Fibroblast of skin of left quadriceps (primary cell): ENCODE measurements at places on chromosomes 12 and 14.

GRCh38 chr14:22521449-22522239, 67.4 kb downstream of the DAD1 start:
- DNase-seq: no peak

DNA sequence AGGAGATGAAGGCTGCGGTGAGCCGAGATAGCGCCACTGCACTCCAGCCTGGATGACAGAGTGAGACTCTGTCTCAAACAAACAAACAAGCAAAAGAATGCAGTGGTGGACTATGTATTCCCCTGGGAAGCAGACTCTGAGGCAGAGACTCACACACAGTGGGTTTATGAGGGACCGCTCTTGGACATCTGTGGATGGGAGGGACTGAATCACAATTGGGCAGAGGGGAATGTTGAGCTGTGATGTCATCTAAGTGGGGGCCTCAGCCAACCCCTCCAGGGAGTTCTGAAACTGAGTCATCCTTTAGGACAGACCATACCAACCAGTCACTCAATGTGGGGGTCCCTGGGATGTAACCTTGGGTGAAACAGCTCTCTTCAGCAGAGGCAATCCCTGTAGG, 151.0 kb downstream of the SUDS3 start:
- no peak for DNase-seq

DNA sequence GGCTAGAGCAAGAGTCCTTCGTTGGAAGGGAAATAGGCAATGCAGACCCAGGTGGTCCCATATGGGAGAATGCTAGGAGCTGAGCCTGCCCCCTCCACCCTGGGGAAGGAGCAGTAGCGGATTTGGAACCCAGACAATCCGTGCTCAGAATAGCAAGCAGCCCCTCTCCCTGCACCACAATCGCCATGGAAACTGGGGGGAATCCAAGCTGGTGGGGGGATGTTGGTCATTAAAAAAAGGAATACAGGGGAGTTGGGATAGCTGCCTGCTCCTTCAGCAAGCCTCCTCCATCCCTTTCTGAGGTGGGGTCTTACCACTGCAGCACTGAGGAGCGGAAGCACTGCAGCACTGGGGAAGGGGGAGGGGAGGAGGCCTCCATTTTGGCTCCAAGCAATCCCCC, 2.9 kb downstream of the RND1 start:
- DNase-seq: no peak

- no peak for DNase-seq
Observed at GRCh38 chr12:115135800-115136211, 451.8 kb upstream of the TBX3 start.

DNA sequence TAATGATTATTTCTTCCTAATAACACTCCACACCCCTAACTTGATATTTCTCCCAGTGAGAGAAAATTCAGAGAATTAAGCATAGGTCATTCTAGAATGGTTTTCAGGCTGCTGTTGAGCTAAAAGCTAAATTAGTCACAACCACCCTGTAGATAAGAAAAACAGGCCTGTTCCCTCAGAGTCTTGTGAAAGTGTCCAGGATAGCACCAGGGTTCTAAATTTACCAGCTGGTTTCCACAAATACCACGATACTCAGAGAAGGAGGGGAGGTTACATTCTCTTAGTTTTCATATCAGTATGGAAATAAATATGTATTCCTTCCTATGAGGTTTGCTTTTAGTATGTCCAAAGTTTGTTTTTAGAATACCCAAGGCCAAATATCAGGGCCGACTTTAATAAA, 66.0 kb upstream of the YARS2 start:
- no peak for DNase-seq

DNA sequence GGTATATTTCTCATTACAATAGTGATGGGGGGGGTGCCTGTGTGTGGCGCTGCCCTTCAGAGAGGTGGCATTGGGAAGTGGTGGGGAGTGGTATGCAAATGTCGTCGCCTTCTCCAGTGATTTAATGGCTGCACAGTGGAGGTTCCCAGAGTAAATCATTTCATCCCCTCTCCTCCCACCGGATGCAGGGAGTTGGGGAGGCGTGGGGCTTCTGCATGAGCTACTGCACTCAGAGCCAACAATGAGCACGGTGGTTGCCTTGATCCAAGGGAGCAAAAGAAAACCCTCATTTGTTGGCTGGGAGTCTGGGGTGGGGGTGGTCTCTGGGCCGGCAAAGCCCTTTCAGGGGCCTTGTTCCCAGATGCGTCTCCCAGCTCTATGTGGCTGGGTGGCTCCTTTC, 124.3 kb downstream of the AACS start:
- no peak for DNase-seq

GRCh38 chr12:124098887-124099286, 125.9 kb downstream of the ZNF664 start:
- DNase-seq: no peak

GRCh38 chr12:47947341-47947740, 16.1 kb upstream of the TMEM106C start:
- DNase-seq: no peak

- DNase-seq: peak; percentile 80
Observed at GRCh38 chr12:116434155-116435011, 124.8 kb upstream of the MAP1LC3B2 start.

DNA sequence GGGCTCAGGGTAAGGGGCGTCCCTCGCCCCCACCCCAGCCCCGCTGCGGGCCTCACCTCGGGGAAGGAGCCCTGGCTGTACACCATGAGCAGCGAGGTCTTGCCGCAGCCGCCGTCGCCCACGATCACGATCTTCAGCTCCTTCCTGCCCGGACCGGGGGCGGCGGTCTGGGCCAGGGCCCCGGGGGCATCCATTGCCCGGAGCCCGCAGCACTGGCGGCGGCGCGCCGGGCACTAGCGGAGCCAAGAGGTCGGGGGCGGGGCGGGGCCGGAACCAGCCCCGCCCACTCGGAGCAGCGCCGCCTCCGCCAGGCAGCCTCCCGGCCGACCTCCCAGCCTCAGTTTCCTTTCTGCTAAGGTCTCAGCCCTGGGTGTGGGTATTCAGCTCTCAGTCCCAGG, at the start of gene RHOF:
Gene RHOF (minus strand): TSS at position 249 of the 398 bp plus-strand sequence. CDS start 55 bp downstream, at position 194.
- no peak for DNase-seq

- no peak for DNase-seq
Observed at GRCh38 chr12:6538420-6539313, 4.3 kb downstream of the GAPDH start.

DNA sequence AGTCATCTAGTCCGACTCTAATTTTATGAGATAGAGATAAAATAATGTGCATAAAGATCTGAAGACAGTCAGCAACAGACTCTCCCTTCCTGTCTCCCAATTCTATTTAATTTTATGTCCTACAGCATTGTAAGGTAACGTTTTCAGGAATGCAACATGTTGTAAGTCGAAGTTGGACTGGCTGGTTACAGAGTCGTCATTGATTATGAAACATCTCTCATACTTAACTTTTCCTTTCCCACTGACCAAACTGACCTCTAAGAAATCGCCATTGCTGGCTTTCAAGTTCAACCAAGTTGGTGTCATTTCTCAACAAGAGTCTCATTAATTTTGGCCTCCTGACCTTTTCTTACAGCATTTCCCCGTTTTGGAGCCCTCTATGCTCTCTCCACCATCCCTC, 4.9 kb upstream of the RIC8B start:
- DNase-seq: no peak

GRCh38 chr12:121087467-121088194, 45.0 kb upstream of the P2RX7 start:
- DNase-seq: no peak

DNA sequence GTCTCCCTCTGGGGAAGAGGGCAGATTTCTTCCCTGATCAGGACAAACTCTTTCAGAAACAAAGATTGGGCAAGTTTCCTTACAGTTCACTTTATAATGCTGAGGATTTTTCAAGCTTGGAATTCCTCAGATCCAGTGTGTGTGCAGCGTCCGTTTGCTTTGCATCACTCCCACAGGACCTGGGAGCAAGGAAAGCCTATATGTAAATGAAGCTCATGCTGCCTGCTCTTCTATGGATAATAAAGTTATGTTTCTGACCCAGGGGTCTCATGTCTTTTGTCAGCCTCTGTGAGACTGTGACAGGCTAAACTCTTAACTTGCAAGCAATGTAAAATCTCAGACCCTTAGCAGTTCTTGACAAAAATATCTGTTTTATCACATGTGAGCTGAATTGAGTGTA, 41.6 kb downstream of the TRHDE start:
- no peak for DNase-seq

DNA sequence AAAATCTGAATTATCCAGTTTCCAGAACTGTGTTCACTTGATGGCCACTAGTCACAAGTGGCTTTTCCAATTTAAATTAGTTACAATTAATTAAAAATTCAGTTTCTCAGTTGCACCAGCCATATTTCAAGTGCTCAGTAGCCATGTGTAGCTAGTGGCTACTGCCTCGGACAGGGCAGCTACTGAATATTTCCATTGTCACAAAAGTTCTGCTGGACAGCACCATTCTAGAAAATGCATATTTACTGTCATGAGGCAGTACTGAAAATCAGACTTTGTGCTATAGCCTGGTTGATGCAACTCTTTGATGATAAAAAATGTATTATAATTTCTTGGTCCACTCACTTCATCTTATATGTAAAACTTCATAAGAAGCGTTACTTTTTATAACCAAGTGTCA, 11.5 kb upstream of the OVCH1 start:
- DNase-seq: no peak
